ENCODE measurements at places on chromosomes 4 and X. TPM values are rescaled to one million over a fixed set of nuclear protein-coding genes. Genes with fewer than 3 reads are reported as not detected.
A peak's percentile ranks its signal among the peaks of the same experiment; 100 is the strongest.

Gene MAGEA10
- total RNA-seq = not detected

DNA sequence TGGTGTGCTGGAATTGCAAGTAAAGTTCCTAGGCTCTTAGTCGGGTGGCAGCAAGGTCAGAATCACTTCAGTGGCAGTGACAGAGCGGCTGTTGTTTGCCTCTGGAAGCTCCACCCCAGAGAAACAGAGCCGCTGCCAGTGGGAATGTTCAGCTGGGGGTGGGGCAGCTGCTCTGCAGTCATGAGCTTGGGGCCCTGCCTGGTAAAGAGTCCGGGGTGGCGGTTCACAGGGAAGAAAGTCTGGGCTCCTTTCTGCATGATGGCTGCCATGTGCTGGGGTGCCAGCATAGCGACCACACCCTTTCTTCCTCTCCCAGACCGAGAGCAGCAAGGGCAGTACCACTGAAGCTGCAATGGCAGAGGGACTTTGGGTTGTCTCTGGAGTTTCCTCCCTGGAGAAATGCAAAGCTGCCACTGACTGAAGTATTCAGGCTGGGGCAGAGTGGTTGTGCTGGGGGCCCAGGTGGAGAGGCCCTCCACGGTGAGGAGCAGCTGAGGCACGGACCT, 108.8 kb upstream of the CENPE start:
- no peak for DNase-seq

Gene FAM199X
- total RNA-seq = 6.9 TPM

DNA sequence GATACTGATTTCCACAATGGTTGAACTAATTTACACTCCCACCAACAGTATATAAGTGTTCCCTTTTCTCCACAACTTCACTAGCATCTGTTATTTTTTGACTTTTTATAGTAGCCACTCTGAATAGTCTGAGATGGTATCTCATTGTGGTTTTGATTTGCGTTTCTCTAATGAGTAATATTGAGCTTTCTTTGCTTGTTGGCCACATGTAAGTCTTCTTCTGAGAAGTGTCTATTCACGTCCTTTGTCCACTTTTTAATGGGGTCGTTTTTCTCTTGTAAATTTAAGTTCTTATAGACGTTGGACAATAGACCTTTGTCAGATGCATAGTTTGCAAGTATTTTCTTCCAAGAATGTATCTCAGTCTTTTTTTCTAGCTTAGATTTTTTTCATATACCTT, 10.0 kb downstream of the FBXW7 start:
- DNase-seq = no peak

Gene SPANXC
- total RNA-seq = not detected

DNA sequence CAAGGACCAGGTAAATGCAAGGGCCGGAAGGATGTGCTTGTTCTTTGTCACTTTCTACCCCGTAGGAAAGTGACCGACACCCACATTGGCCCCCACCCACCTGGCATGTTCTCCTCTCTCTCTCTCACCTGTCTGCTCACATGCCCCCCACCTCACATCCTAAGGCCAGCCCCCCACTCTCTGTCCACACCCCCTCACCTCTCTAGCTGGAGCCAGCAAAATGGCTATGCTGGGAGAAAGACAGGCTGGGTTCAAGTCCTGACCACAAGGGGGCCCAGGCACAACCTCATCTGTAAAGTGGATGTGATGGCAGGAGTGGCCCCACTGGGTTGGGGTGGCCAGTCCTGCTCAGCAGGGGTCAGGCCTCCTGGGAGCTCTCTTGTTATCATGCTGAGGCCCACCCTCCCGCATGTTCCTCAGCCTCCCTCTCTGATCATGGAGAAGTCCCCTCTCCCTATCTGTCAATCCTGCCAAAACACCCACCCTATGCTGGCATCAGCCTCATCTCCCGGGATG, 1.7 kb upstream of the PPP2R2C start:
- no peak for DNase-seq

Gene RENBP
- 14.3 TPM for total RNA-seq

GRCh38 chr4:183738081-183738673, 79.1 kb downstream of the TRAPPC11 start:
- DNase-seq = no peak

GRCh38 chr4:158929939-158930638, 161.3 kb downstream of the FNIP2 start:
- no peak for DNase-seq

DNA sequence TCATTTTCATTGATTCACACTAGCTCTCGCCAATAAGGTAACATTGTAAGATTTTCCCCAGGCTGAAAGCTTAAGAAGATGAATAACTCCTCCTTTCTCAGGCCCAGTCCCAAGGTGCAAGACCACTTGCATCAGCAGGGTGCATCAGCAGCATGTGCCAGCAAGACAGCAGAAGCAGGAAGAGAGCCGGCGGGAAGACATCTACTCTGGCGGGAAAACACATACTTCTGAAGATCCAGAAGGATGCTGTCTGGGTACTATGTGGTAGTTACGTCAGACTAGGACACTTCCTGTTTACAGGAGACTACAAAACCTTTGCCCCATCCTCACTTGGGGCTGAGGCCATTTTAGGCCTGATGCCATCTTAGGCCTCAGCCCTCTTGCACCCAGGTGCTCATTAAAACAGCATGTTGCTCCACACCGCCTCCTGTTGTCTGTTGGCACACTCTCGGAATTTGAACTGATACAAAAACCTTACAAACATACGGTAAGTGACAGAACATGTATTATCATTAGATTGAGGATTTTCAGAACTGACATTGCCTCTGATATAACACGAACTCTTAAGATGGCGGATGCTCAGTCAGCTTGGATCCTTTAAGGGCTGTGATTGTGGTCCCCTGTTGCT, 886.5 kb upstream of the EPHA5 start:
- no peak for DNase-seq

DNA sequence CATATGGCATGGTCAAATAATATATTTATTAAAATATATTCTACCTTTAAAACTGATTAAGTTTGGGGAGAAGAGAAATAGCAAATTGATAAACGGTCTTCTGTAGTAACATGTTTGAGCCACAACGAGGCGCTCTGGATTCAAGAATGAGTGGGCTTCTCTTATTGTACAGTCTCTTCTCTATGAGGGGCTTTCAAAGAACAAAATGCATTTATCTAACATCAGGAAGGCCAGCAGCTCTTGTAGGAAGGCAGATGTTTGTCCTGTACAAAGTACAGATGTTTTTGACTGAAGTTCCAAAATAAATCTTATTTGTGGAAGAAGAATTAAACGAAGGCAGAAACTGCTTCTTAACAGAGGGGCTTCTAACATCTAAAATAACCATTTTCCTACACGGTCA, 153.6 kb downstream of the RASL11B start:
- peak; percentile 49 for DNase-seq

Gene OCRL
- 2.0 TPM for total RNA-seq

Data from activated CD8-positive, alpha-beta T cell treated with anti-CD3 and anti-CD28 coated beads for 36 hours (primary cell).